Amniotic stem cell (primary cell): ENCODE measurements at places on chromosomes 12 and 14.

DNA sequence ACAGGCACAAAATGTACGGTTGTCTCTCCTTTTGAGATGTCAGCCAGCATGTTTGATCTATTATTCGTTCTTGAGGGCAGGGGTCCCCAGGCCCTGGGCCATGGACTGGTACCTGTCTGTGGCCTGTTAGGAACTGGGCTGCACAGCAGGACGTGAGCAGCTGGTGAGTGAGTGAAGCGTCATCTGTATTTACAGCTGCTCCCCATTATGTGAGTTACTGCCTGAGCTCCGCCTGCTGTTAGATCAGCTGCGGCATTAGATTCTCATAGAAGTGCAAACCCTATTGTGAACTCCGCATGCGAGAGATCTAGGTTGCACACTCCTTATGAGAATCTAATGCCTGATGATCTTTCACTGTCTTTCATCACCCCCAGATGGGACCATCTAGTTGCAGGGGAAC, 41.4 kb upstream of the SCN8A start:
- DNase-seq: no peak

DNA sequence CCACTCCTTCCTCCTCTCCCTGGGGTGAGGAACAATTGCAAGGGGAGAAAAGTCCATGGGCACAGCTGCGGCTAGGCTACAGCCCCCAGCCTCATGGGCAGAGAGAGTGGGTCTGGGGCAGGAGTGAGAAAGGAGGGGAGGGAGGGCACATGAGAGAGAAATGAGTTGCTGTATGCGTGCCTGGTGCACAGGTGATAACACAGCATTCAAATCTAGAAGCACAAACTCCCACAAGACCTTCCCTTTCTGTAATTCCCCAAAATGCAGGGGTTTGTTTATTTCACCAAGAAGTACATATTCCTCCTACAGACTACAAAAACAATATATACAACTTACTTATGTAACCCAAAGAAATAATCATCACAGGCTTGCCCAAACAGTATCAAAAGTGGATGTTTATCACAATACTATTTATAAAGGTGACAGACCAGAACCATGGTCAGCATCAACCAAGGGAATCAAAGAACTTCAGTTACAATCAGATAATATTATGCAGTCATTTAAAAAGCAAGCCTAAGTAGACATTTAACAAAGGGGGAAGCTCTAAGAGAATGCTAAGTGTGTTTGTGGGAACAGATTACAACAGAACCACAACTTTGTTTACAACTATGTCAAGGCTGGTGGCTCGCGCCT, 54.2 kb downstream of the ITPK1 start:
- no peak for DNase-seq

GRCh38 chr14:104288272-104288671, 149.9 kb downstream of the KIF26A start:
- DNase-seq: no peak

GRCh38 chr12:71158361-71158882, 623 bp upstream of the TSPAN8 start:
- no peak for DNase-seq
